ENCODE measurements at places on chromosomes 2 and 18. TPM values are rescaled to one million over a fixed set of nuclear protein-coding genes. Genes with fewer than 3 reads are reported as not detected.

- ATAC-seq, result no peak
Measured at GRCh38 chr18:23881778-23882177, 132.8 kb upstream of the TTC39C start.

GRCh38 chr2:196295005-196295404 is 123.6 kb upstream of the STK17B start:
- no peak for ATAC-seq

DNA sequence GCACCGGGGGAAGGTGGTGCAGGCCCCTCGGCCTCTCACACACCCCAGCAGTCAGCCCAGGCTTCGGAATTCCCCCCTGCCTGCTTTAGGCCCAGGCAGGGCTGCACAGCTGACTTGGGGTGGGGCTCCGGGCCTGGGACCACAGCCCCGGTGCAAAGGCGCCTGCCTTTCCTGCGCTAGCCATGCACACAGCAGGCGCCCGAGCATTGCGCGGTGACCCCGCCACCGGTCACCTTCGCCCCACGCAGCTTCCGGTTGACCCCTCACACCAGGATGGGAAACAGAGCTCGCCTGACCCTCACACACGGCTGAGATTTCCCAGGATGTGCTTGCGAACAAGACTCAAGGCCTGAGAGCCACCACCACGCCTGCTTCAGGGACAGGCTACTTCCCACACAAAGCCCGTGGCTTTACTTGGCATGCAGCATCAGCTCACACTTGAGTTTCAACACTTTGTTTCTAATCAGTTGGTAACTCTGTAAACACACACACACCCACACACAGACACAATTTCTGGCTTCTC is 46.0 kb downstream of the SLC66A2 start:
- ATAC-seq, result no peak

- ATAC-seq, result no peak
Measured at GRCh38 chr2:19120941-19121750, 237.3 kb downstream of the OSR1 start.

- no peak for ATAC-seq
Measured at GRCh38 chr2:661360-661635, 15.9 kb downstream of the TMEM18 start.

GRCh38 chr2:234821946-234822475 is 129.8 kb upstream of the SH3BP4 start:
- ATAC-seq, result no peak

The POU3F3 gene
- total RNA-seq, result 13.5 TPM

- no peak for ATAC-seq
Measured at GRCh38 chr2:217218269-217219163, 358.7 kb upstream of the TNP1 start.

DNA sequence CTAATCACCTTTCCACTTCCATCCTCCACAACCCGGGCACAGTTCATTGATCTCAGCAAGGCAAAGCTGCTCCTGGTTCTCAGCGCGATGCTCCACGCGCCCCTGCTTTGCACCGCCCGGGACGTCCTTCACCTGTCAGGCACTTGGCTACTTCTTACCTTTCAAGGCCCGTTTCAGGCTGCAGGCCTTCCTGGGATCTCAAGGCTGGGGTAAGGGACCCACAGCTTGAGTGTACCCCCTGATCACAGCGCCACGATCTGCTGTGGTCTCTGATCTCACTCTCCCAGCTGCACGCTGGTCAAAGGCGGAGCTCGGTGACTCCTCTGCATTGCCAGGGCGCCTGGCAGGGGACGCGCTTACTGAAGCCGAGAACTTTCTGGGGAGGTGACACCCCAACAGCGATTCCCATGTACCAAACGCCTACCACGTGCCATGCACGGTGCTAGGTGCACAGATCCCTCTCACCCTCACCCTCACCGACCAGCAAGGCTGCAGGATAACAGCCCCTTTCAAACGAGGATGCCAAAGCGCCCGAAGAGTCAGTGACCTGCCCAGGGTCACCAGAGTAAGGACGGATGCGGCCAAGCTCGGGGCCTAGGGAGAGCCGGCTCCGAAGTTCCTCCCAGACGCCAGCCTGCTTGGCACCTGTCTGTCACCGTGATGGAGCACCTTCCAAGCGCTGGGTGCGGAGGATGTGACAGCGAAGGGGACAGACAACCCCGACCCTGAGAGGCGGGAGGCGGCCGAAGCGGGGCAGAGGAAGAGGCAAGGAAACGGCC is 818 bp downstream of the ITGB1BP1 start:
- ATAC-seq, result no peak

DNA sequence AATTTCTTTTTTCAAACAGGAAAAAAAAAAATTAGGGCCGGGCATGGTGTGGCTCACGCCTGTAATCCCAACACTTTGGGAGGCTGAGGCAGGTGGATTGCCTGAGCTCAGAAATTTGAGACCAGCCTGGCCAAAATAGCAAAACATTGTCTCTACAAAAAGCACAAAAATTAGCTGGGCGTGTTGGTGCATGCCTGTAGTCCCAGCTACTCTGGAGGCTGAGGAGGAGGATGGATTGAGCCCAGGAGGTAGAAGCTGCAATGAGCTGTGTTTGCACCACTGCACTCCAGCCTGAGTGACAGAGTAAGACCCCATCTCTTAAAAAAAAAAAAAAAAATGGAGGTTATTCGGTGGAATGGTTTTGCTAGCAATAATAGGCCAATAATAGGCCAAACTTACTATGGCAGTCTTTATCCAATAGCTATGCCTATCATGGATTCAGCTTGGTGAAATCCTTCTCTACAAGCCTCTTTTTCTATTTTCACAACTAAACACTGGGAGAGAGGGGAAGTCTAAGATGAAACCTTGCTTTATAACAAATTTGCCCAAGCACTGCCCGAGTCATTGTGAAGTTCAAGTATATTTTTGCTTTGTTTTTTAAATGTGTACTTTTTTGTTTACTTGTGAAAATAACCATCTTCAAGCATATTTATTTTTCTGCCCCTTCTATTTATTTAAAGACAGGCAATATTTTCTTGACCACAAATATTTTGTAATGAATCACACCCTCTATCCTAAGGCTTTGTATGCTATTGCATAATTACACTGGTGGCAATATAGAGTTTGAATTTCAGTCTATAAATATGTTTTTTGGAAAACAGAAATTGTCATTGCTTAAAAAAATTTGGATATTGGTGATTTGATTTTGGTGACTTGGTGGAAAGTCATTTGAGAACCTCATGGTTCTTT is 20.0 kb upstream of the KYNU start:
- ATAC-seq, result no peak

- ATAC-seq, result no peak
Measured at GRCh38 chr2:9883897-9884296, 40.6 kb downstream of the TAF1B start.

DNA sequence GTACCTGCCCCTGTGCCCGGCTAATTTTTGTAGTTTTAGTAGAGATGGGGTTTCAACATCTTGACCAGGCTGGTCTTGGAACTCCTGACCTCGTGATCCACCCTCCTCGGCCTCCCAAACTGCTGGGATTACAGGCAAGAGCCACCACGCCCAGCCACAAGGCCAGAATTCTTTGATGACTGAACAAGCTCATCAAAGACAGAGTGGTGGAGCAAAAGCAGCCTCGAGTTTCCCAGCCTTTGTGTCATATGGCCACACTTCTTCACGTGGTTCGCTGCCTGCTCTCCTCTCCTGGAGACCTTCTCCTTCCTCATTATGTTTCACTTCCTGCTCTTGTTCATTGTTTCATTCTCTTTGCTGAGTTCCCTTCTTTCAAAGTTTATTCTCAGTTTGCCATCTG is 9.9 kb upstream of the NPC1 start:
- ATAC-seq, result peak; percentile 22

DNA sequence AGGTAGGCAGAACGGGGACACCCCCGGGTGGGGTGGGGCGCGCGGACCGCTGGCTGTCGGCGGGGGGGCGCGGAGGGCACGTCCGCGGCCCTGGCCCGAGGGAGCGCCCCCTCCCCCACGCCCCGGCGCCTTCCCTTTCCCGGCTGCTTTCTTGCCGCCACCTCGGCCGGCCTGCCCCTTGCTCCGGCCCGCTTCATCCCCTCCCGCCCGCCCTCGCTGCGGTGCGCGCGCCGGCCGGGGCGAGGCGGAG is 443 bp downstream of the VAPA start:
- ATAC-seq, result no peak

GRCh38 chr2:153432381-153432780 is 46.2 kb downstream of the RPRM start:
- no peak for ATAC-seq

The KCNE4 gene
- 24.8 TPM for total RNA-seq

The LCT gene
- not detected for total RNA-seq

DNA sequence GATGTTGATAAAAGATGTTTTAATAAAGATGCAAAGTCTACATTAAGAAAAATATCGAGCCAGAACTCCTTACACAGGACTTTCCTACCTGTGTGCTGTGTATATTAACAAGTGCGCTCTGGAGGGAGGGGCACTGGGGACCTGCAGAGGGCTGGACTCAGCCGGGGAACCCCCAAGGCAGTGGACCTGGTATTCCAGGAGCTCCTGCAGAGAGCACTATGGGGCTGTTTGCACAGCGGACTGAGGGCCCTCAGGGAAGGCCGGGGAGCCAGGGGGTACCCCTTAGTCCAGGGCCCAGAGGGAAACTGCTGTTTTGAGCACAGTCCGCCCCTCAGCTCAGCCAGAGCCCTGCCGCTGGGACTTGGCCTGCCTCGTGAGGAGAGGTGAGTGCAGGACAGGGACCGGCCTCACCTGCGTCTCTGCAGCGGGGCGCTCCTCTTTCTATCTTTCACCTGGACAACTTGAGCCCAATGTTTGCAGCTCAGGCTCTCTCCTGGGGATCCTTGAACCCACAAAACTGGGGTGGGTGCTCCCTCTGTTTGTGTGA is 168.4 kb downstream of the ARL4C start:
- no peak for ATAC-seq

Measured in gastroesophageal sphincter (tissue), 4 donors.